ENCODE measurements at places on chromosomes 16 and 17.

- DNase-seq, result no peak
Observed at GRCh38 chr17:22409160-22409751, 716.9 kb downstream of the KCNJ18 start.

- no peak for DNase-seq
Observed at GRCh38 chr17:78324391-78325075, 35.3 kb downstream of the SOCS3 start.

DNA sequence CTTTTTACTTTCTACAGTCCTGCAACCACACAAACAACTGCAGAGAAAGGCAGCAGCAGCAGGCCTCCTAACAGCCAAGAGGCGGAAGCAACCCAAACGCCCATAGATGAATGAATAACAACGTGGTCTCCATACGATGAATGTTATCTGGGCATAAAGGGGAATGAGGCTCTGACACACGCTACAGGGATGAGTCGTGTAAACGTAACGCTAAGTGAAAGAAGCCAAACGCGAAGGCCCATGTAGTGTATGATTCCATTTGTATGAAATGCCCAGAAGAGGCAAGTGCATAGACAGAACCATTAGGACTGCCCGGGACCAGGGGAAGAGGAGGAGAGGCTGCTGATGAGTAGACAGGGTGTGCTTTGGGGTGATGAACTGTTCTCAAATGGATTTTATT, 94.8 kb upstream of the DNAH17 start:
- no peak for DNase-seq

- no peak for DNase-seq
Observed at GRCh38 chr17:8046306-8046928, 7.6 kb downstream of the ALOX15B start.

DNA sequence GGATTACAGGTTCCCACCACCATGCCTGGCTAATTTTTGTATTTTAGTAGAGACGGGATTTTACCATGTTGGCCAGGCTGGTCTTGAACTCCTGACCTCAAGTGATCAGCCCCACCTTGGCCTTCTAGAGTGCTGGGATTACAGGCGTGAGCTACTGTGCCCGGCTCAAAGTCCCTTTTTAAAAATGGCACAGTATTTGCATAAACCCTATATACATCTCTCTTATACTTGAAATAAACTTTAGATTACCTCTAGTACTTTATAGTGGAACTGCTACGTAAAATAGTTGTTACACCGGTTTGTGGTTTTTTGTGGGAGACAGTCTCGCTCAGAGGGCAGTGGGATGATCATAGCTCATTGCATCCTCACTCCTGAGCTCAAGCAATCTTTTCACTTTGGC, 36.3 kb downstream of the IST1 start:
- no peak for DNase-seq

- DNase-seq, result no peak
Observed at GRCh38 chr17:40564883-40565768, at the start of gene CCR7. TSS of gene CCR7 (minus strand) at chr17:40565472. CDS start at chr17:40565409, 63 bp downstream.

DNA sequence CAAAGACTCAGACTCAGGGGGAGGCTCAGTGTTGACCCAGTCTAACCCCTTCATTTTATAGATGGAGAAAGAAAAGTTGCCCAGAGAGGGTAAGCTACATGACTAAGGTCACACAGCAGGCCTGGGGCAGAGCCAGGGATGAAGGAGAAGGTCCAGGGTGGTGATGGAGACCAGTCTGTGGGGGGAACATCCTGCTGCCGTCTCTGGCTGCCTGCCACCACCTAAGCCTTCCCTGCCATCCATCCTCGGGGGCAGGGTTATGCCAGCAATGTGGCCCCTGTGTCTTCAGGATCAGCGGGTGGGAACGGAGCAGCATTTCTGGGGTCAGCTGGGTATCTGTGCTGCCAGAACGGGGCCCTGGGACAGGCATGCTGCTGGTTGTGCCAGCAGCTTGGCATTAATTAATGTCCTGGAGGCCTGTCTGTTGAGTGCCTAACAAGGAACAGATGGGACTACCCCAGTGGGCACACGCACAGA, 5.5 kb downstream of the DOK4 start:
- no peak for DNase-seq

- DNase-seq, result no peak
Observed at GRCh38 chr16:48011878-48012658, 143.7 kb downstream of the ABCC12 start.

All from HTR-8/SVneo (cell line).